Neural progenitor cell (in vitro differentiated cells): ENCODE measurements at places on chromosomes 6 and 20.

DNA sequence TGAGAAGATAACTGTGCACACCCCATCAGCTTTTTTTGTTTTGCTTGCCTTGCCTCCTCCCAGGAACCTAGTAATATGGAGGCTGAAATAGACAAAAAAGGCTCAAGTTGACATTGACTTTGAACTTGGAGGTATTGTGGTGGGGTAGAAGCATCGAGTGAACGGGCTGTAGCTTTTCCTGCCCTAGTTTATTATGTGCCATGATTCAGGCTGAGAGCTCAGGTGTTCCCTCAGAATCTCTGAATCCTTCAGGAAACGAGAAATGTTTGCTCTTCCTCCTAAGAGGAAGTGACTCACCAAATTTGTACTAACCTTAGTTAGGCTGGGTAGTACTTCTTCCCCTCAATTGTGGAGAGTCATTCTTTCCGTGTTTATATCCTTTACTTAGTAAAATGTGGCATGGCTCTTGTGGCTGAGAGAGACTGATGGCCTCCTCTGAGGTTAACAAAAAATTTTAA lies 98.8 kb downstream of the SASH1 start:
- no peak for DNase-seq

DNA sequence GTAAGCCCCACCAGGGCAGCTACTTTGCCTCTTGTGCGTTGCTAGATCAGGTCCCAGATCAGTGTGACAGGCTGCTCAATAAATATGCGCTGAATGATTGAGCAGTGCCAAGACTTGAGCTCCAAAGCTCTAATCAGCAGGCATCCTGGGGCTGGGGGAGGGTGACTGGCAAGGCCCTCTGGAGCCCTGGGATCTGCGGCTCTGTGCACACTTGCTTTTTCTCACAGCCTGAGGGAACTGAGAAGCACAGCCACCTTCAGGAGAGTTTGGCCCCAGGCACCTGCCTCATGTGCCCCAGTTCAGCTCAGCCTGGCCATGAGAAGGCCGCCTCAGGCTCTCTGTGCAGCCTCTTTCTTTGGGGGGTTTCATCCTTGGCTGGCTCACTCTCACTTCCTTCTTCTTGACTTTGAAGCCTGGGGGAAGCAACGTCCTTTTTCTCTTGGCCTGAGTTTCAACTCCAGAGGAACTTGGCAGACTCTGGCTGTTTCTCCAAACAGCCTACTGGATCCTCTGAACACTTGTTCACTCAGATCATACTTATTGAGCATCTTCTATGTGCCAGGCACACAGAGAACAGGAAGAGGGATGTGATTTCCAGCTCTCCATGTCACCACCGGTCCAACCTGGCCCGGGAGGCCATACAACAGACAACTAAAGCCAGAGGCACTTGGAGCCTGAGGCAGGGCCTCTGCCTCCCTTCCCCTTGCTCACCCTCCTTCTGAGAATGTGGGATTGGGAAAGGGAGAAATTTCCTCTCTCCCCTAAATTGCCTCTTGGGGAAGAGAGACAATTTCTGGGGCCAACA lies 114.0 kb downstream of the VEGFA start:
- no peak for DNase-seq

DNA sequence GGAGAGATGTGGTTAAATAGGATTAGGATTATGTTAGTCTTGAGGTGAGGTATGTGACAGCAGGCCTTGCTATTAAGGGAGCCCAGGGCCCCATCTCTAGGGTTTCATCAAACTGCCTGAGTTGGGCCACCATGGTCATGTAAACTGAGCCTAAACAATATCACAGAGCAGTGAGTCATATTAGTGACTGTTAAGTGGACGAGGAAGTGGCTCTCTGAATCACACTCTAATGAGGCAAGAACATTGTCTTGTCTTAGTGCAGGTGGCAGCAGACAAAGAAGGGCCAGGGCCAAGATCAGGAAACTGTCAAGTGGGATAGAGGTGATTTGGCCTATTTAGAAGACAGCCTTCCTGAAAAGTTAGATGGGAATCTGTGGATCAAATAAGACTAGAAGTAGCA lies 23.1 kb downstream of the ENPP3 start:
- DNase-seq, result no peak

DNA sequence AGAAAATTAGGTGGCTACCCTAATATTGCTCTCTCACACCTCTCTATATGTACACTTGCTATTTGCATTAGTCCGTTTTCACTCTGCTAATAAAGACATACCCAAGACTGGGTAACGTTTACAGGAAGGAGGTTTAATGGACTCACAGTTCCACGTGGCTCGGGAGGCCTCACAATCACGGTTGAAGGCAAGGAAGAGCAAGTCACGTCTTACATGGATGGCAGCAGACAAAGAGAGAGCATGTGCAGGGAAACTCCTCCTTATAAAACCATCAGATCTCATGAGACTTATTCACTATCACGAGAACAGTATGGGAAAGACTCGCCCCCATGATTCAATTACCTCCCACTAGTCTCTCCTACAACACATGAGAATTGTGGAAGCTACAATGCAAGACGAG lies 53.4 kb downstream of the EPM2A start:
- DNase-seq, result no peak

DNA sequence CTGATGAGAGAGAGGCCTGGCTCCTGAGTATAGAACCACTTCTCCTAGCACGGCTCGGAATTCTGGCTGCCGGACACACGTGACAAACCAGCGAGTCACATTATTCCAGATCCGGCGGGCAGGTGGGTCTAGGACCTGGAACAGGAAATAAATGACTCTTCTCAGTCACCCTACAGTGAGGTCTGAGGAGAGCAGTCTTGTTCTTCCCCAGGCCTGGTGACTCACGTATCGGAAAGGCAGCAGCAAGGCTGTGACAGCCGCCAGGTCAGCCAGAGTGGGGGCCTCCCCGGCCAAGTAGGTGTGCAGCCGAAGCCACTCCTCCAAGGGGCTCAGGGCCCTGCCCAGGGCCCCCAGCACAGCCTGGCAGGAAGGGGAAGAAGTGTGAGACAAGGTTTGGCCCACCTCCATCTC lies 2.8 kb downstream of the VARS1 start:
- no peak for DNase-seq
